ENCODE measurements at places on chromosomes 13 and 19.

DNA sequence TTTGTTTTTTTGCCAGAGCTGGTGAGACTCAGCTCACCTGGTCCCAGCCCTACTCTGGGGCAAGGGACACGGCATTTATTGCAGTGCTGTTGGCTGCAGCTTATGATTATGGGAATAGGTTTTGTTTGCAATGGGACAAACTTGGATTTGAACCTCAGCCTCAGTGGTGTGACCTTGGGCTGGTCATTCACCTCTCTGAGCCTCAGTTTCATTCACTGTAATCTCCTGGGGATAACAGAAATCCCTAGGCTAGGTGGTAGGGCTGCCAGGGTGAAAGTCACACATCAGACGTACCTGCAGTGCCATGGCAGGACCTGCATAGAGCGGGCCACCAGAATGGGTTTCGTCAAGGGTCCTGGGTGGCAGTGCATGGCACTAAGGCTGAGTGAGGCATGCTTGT lies 73.7 kb upstream of the MEDAG start:
- DNase-seq: no peak

- no peak for DNase-seq
These were observed 48.4 kb downstream of the SERP2 start for GRCh38 chr13:44421853-44422525.

- no peak for DNase-seq
These were observed 56.2 kb upstream of the AKAP11 start for GRCh38 chr13:42215578-42216421.

- peak; percentile 37 for DNase-seq
These were observed 17.9 kb upstream of the TINCR start for GRCh38 chr19:5585461-5586299.

GRCh38 chr13:109883181-109884180 lies 97.1 kb upstream of the IRS2 start:
- DNase-seq: no peak

GRCh38 chr13:76542176-76542575 lies 344.0 kb downstream of the KCTD12 start:
- DNase-seq: no peak

DNA sequence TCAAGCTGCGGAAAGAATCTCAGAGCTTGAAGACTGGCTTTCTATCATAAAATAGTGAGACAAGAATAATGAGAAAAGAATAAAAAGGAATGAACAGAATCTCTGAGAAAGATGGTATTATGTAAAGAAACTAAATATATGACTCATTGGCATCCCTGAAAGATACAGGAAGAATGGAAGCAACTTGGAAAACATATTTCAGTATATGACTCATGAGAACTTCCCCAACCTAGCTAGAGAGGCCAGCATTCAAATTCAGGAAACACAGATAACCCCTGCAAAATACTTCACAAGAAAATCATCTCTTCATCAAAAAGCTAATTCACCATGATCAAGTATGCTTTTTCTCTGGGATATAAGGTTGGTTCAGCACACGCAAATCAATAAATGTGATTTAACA lies 2318.0 kb downstream of the PCDH9 start:
- DNase-seq: no peak

DNA sequence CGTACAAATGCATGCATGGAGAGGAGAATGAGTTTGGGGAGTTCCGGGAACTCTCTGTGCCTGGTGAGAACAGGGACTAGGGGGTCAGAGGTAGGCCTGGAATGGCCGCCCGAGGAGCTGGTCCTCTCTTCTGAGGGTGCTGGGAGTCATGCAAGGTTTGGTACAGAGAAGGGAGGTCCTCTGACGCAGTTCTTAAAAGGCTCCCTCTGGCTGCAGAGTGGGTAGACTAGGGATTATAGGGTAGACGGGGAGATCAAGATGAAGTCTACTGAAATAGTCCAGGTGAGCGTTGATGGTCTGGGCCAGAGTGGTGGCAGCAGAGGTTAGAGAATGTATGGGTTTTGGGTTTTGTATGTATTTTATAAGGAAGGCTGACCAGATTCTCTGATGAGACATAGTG lies 796 bp downstream of the ZNF304 start:
- no peak for DNase-seq

DNA sequence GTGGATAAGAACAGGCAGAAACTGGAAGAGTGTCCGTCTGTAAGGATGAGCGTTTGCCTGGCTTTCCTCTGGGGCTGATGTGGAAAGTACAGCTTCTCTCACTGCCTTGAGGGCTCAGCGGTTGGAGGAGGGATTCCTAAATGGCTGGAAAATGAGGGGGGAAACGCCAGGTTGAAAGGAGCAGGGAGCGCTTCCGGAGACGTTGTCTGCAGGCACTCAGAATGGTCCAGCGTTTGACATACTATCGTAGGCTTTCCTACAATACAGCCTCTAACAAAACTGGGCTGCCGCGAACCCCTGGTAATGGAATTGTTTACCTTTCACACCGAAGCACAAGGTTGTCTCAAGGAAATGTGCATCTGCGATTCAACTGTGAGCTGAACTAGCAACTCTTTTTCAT lies 39.9 kb downstream of the MRPL57 start:
- DNase-seq: no peak

GRCh38 chr13:65825039-65825438 lies 1405.1 kb downstream of the PCDH9 start:
- no peak for DNase-seq

DNA sequence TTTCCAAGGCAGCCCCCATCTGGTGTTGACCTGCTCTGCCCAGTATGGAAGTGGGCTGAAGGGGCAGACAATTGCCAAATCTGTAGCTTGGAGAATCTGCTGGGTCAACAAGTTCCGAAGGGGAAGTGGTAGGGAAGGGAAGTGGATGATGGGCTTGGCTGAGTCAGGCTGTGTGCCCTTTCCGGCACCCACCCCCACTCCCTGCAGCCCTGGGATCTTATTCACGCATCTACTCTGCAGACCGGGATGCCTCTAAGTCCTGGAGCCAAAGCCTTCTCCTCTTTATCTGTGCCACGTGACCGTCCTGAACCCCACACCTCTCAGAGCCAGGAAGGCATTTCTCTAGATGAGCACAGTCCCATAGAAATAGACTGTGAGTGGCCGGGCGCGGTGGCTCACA lies 7.5 kb upstream of the C5AR2 start:
- peak; percentile 51 for DNase-seq

- DNase-seq: peak; percentile 31
These were observed 10.0 kb downstream of the DPF1 start for GRCh38 chr19:38213911-38214625.

DNA sequence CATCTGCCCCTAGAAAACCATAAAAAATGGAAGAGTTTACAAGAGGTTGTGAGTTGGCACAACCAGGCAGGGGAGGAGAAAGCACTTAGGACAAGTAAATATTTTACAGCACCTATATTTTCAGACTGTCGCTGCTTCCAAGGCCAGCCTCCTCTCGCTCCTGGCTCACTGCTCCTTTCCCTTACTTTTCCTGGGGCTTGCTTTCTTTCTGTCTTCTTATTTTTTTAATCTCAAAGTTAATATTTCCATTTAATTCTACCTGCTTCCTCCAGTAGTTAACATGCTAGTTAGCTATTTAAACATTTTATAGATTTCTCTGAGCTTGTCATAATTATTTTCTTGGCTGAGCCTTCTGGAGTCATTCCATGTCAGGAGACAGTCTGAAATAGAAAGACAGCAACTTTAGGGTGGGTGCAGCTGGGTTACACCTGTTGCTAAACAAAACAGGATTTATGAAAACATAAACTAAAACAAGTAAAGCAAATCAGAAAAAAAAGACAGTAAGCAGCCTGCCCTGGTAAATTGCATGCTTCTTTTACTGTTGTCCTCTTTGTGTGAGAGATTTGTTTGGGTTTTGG lies 330.1 kb downstream of the DLEU7 start:
- no peak for DNase-seq

DNA sequence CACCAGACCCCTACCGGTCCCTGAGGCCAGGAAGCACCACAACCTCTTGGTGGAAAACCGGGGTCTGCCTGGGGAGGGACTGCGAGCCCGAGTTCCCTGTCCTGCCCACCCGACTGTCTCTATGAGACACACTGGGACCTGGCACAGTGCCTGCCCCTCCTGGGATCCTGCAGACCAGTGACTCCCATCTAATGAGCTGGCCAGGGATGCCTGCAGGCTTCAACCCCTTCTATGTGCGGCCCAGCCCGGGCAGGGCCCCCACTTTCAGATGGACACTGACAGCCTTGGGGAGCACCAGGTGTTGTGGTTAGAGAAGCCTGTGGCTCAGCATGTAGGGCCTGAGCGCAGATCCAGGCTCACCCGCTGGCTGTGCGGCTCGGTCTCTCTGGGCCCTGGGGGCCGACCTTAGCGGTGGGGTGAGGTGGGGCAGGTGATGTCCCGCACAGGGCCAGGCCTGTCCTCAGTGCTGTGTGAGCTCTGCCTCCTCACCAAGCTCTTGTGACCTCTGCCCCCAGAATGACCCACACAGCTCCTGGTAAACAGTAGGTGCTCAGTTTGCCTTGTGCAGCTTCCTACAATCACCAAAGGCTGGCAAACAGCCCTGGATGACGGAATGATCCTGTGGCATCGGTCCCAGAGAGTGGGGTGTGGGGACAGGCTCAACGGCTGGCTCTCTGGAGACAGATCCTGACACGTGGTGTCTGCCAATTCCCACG lies 17.9 kb upstream of the CACTIN start:
- peak; percentile 67 for DNase-seq

DNA sequence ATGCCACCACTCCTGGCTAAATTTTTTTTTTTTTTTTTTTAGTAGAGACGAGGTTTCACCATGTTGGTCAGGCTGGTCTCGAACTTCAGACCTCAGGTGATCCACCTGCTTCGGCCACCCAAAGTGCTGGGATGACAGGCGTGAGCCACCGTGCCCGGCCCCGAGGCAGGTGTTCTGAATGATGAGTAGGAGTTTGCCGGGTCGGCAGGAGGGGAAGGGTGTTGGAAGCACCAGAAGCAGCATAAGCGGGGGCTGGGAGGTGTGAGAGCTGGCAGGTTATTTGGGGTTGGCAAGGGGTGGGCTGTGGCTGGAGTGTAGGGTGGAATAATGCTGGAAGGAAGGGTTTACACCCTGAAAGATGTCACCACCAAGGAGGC lies 1.8 kb downstream of the SPPL2B start:
- DNase-seq: no peak

DNA sequence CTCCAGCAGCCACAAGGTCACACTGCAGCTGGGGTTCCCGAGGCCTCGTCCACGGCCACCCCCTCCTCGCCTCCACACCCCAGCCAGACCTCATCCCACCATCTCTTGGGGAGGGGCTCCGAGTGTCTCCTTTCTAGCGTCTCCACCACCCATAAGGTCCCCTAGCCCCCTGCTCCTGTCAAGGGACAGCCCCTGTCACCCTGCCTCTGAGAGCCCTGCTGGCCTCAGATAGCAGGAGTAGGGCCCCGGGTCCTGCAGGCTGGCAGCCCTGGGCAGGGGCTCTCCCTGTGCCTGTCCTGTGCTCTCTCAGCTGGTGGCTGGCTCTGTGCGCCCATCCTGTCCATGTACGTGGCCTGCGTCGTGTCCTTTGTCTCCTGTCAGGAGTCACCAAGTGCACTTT lies 17.0 kb downstream of the COMP start:
- no peak for DNase-seq

DNA sequence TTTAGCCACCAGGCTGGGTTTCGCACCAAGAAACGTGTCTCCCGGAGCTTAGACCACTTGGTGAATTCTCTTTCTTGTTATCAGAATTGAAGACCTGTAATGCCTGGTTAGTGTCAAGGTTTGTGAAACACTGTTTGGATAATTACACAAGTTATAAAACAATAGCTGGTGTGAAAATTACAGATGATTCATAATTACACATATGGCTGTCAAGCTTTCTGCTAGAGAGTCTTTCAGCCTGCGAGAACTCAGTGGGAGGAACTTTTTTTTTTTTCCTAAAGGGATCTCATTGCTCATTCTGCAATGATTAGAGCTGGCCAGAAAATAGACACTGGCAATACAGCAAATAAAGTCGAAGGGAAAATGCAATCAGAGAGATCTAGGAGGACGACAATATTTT lies 13.4 kb upstream of the KLK4 start:
- no peak for DNase-seq

DNA sequence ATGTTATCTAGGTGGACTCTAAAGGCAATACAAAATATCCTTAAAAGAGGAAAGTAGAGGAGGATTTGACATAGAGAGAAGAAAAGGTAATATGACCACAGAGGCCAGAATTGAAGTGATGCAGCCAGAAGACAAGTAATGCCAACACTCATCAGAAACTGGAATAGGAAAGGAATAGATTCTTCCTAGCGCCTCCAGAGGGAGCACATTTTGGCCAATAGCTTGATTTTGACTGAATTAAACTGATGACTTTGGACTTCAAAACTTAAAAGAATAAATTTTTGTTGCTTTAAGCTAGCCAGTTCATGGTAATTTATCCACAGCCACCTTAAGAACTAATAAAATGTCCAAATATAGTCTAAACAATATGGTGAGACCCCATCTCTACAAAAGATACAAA lies 1921.9 kb downstream of the OLFM4 start:
- DNase-seq: no peak

- no peak for DNase-seq
These were observed 8.6 kb downstream of the LRRC4B start for GRCh38 chr19:50559636-50560035.

DNA sequence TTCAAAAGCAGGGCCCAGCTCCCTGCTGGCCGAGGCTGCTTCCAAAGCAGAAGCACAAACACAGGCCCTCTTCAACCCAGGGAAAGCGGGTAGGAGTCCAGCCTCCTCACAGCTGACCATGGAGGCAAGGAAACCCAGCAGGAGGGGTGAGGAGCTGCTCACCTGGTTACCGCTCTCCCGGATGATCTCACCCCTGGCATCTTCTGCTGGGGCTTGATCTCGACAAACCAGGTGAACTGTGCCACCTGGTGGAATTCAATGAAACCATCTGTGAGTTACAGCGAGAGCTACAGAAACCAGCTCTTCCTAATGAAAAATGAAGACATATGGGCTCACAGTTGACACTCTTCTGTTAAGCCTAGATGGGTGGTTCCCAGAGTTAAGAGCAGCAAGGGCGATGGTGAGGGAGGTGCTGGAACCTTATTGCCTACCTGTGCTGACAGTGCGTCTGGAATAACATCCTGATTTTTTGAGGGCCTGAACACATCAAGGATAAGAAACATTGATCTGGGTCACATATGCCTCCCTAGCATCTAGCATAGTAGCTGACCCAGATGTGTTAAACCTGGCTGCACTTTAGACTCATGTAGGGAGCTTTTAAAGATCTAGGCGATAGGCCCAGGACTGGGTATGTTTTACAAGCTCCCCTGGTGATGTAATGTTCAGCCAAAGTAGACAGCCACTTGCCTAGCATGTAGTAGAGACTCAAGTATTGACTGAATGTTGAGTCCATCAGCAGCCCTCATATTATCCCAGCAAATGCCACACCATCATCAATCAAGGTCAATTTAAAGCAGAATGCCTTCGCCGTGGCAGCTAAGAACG lies 6.1 kb downstream of the DHRS12 start:
- no peak for DNase-seq

- DNase-seq: no peak
These were observed 7.2 kb downstream of the ABCA7 start for GRCh38 chr19:1046836-1047695.
